AML-193 (cell line): ENCODE measurements at places on chromosomes 6 and 20.
A peak's percentile ranks its signal among the peaks of the same experiment; 100 is the strongest.

DNA sequence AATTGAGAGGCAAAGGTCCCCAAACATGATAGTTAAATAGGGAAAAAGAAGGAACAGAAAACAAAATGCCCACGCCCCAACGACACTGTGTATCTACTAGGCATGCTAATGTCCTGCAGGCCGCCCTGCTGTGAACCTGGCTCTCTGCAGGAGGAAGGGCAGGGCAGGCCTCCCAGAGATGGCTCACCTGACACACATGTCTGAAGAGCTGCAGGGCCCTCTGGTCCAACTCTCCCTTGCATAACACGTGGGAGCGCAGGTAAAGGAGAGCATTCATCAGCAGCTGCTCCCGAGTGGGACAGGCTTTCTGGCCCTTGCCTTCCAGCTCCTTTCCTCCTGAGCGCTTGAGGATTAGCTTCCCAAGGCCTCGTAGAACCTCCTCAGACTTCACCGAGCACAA is 53.7 kb upstream of the LYRM2 start:
- DNase-seq: no peak

- DNase-seq: no peak
These were observed 47.2 kb upstream of the TMEM244 start for GRCh38 chr6:129908356-129908755.

DNA sequence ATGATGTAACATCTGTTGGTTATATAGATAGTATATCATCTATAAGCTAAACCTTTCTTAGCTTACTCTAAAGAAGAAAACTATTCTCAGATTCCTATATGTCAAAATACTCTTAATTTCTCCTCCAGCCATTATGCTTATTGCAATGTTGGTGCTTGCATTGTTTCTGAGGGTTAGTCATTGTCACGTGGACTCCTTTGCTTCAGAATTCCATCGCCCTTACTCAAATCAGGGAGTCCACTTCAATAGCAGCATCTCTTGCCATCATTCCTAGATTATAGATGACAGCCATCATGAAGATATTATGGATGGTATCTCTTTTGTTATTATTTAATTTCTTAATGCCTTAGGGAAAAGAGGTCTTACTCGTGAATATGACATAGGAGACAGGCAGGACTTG is 776.1 kb downstream of the TENT5A start:
- no peak for DNase-seq

DNA sequence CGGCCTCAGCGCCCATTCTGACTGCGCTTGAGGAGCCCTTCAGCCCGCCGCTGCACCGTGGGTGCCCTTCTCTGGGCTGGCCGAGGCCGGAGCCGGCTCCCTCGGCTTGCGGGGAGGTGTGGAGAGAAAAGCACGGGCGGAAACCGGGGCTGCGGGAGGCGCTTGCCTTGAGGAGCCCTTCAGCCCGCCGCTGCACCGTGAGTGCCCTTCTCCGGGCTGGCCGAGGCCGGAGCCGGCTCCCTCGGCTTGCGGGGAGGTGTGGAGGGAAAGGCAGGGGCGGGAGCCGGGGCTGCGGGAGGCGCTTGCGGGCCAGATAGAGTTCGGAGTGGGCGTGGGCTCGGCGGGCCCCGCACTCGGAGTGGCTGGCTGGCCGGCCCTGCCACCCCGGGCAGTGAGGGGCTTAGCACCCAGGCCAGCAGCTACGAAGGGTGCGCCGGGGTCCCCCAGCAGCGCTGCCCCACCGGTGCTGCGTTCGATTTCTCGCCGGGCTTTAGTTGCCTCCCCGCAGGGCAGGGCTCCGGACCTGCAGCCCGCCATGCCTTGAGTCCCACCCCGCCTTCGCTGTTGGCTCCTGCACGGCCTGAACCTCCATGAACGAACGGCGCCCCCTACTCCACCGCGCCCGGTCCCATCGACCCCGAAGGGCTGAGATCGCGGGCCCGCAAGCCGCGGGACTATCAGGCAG is 45.7 kb upstream of the MCUR1 start:
- no peak for DNase-seq

GRCh38 chr6:166627875-166628801 is 1.1 kb upstream of the RPS6KA2 start:
- DNase-seq: peak; percentile 47

GRCh38 chr6:108083349-108083748 is 8.8 kb upstream of the OSTM1 start:
- no peak for DNase-seq
